NCI-H510A (cell line): ENCODE measurements at places on chromosomes 6 and 20.

- no peak for DNase-seq
Observed at GRCh38 chr6:34547701-34548644, 8.2 kb downstream of the SPDEF start.

DNA sequence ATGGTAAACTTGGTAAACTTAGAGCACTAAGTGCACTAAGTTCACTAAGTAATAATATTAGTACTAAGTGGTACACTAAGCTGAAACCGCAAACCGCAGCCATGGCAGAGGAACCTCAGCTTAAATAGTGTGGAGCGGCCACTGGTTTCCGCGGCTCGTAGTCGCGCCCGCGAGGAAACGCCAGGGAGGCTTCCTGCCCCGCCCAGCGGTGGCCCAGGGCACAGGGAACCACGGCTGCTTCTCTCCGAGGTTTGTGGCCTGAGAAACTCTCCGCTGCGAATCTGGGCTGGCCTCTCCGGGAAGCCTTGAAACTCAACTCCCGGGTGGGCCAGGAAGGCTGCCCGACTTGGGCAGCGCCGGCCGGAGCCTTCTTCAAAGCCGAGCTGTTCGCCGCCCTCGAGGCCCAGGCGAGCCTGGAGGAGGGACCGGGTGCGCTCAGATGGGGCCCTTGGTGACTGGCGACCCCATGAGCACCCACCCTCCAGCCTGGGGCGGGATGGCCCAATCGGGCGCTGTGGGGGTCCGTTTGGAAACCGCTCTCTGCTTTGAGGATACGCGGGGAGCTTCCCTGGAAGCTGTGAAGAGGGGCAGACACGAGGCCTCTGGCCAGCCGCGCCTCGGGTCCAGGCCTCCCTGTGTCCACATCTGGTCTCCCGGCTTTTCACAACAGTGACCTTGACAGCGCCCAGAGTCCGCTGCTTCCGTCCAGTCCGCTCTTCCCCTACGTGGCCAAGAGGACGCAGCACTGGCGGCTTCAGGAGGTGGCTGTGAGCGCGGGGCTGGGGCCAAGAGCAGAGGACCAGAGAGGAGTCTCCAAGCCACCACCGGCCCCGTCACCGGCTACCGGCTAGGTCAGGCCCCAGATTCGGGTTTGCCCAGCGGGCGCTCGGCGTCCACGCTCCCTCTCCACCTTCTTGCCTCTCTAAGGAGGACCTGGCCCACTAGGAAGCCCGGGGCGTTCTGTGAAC is 25.4 kb upstream of the HLA-E start:
- DNase-seq: no peak

DNA sequence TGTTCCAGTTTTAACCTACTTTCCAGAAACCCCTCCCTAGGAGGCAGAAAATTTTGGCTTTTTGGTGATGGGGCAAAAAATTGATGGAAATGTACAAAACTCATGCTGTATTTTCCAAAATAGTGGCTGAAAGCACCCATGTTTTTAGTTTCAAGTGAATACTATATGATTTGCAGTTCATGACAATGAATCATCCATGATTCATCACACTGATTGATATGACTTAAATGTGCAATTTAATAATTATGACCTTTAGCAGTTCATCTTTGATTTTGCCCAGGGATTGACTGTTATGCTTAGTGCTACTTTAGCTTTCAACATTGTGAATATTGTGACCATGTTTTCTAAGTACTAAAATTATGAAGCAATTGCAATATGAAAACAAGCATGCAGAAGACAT is 478.7 kb downstream of the HTR1B start:
- no peak for DNase-seq

- DNase-seq: no peak
Observed at GRCh38 chr6:31586008-31586407, at the start of gene LST1. Gene LST1, plus strand, starts transcription at chr6:31586277. Its CDS starts 1,023 bp downstream, at chr6:31587300.

GRCh38 chr6:125154118-125154760 is 666 bp downstream of the TPD52L1 start:
- DNase-seq: no peak

GRCh38 chr6:5004373-5005037 is 668 bp upstream of the RPP40 start:
- DNase-seq: no peak

DNA sequence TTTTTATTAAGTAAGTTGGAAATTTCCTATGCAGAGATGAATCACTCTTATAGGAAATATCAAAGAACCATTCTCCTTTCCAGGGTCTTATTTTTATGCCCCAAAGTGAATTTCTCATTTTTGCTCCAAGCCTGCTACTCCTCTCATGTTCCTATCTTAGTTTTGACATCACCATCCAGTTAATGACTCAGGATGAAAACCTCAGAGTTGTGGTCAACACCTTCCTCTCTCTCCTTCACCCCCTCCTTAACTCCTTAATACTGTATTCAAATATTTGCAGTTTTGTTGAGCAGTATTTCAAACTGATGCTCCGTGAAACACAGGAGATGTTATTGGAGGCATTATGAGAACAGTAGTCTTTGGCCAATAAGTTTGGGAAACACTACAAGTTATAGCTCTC is 64.1 kb downstream of the NRN1 start:
- DNase-seq: no peak

- DNase-seq: no peak
Observed at GRCh38 chr6:14313248-14313647, 195.7 kb downstream of the CD83 start.

GRCh38 chr20:48777005-48777404 is 50.8 kb downstream of the PREX1 start:
- DNase-seq: no peak

DNA sequence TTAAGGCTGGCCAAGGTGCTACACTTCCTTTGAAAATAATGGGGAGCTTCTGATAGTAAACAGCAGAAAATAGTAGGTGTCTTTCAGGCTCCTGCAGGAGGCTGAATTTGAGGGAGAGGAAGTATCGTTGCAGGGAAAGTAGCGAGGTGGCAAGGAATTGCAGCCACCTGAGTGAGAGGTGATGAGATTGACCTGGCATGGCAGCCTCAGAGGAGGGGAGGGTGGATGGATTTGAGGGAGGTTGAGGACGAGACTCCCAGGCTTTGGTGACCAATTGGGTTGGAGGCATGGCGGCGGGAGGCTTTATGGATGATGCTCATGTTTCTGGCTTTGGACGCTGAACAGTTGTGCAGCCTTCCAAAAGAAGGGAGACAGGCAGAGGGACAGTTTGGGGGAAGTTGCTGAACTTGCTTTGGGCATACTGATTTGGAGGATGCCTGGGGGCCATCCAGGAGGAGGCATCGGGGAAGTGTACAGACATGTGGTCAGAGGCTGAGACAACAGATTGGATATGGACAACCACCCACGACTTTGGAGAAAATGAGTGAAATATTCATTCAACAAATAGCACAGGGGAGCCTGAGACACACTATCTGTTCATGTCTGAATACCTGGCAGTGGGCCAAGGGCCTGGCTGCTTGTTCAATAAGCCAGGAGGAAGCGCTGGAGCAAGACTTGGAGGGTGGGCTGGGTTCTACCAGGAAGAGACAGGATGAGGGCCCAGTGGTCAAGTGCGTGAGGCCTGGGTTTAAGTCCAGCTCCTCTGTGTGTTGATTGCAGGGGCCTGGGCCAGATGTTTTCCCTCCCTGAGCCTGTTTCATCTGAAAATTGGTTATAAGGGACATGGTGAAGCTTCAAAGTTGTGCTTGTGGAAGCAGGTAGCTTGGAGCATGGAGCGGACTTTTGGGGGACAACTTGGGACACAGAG is 113.2 kb downstream of the CEBPB start:
- DNase-seq: peak; percentile 70

DNA sequence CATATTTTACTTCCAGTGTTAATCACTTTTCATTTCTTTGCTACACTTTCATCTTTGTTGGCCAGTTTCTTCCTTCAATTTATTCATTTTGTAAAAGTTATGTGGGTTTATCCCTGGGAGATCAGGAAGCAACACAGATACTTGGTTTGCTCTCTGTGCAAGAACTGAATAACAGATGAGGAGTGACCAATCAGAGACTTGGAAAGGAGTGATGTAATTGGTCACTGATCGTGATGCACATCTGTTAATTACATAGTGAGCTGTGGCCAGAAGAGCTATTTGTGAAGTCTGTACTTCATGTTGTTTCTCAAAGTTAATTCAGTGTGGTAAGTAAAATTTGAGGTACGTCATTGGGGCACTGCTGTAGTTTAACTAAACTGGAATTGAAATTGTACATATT is 21.3 kb downstream of the ANKRD6 start:
- no peak for DNase-seq

DNA sequence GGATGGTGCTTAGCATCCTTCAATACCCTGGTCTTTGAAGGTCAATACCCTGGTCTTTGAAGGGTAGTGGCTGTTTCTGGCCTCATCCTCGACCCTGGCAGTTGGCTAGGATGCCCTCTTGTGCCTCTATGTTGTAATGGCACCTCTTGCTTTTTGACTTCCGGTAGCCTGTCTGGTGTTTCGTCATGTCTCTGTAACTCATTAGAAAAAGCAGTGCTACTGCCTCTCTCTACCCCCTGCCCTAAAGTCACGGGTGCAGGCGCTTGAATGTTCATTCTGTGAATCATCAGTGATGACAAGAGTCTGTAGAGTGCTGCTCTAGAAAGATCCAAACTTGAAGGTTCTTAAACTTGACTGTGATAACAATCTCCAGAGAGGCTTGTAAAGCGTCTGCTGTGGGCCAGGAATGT is 28.3 kb downstream of the RSPO4 start:
- DNase-seq: no peak

GRCh38 chr6:11197175-11197536 is 35.3 kb downstream of the NEDD9 start:
- DNase-seq: no peak

GRCh38 chr6:124970243-124970642 is 8.0 kb downstream of the RNF217 start:
- no peak for DNase-seq

GRCh38 chr20:37179683-37180524 is 556 bp upstream of the MROH8 start:
- no peak for DNase-seq

DNA sequence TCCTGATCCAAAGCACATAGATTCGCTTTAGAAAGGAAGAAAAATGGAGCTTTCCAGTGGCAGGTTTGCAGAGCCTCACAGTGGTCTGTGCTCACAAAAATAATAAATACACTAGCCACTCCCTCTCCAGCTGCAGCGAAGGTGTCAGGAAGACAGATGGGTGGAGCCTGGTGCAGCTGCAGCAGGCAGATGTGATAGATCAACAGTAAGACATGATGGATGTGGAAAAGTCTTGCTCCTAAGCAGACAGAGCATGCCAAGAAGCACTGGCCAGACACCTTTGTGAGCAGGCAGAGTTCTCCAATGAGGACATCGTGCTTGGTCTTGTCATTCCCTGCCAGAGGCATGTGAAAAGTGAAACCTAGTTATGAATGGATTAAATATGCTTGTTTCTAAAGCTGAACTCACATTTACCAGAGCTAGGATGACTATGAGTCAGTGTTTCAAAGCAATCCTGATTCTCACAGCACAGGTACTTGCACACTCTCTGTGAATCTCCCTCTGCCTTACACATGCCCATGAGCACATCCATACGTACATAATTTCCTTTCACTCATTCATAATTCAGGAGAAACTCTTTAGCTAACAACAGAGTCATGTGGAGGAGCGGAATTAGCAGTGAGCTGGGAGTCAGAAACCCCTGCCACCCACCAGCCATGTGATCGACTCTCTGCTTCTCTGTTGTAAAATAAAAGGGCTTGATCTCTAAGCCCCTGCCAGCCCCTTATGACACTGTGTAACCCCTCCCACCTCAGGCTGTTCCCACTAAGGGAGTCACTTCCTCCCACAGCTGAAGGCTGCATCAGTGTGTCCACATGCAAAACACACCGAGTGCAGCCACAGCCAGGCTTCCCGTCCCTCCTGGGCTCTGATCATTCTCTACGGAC is 111.2 kb downstream of the SCML4 start:
- no peak for DNase-seq

GRCh38 chr20:55615818-55616217 is 389.5 kb downstream of the CBLN4 start:
- DNase-seq: no peak

GRCh38 chr20:7463290-7463689 is 477.0 kb downstream of the HAO1 start:
- DNase-seq: no peak

- DNase-seq: no peak
Observed at GRCh38 chr6:79410806-79411205, 126.4 kb downstream of the LCA5 start.

- no peak for DNase-seq
Observed at GRCh38 chr6:64479134-64479533, 843.5 kb downstream of the PHF3 start.

DNA sequence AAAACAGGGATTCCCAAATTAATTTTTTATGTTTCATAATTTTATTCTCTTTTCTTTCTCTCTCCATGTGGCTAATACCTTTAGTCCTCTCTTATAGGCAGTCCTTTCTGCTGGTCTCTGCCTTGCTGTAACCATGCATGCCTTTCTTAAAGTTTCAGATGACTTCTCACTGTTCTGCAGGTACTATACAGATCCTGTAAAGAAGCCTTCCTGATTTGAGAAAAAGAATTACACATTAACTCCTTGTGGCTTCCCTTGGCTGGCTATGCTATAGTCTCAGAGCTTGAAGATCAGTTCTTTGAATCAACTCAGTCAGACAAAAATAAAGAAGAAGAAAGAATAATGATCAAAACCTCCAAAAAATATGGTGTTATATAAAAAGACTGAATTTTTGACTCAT is 7.3 kb upstream of the GPR63 start:
- no peak for DNase-seq

- DNase-seq: no peak
Observed at GRCh38 chr6:95352064-95352795, 225.1 kb upstream of the MANEA start.

DNA sequence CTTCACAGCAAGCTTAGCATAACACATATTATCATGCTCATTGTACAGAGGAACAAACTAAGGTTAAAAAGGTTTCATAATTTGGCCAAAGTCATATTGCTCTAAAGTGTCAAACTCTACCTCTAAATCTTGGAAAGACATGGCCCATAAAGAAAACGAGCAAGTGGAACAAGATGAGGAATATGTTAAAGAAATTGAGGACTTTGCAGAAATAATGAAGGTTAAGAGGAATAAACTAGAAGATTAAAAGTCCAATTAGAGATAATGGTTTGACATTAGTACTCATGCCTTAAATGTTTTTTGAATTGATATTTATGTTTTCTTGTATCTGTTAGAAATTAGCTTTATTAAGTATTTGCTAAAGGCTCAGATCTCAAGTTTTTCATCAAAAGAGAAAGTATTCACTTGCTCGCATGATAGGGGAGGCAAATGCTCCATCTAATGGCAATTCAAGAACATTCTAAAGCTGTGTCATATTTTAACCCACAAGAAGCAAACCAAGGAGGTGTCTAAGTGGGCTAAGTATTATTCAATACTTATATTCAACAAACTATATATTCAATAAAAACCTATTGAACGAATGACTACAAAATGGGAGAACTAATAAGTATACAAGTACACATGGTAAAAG is 192.9 kb upstream of the SPTLC3 start:
- DNase-seq: no peak

- no peak for DNase-seq
Observed at GRCh38 chr6:133621751-133622150, 267.2 kb upstream of the TCF21 start.
